Activated T-helper 9 cell treated with anti-CD3 and anti-CD28 coated beads, Interleukin-2, amount 50 U/mL, for 16 hours (primary cell): ENCODE measurements at places on chromosomes 4 and X.
A peak's percentile ranks its signal among the peaks of the same experiment; 100 is the strongest.

GRCh38 chr4:152220201-152220666 lies 315.7 kb downstream of the FBXW7 start:
- DNase-seq, result no peak

DNA sequence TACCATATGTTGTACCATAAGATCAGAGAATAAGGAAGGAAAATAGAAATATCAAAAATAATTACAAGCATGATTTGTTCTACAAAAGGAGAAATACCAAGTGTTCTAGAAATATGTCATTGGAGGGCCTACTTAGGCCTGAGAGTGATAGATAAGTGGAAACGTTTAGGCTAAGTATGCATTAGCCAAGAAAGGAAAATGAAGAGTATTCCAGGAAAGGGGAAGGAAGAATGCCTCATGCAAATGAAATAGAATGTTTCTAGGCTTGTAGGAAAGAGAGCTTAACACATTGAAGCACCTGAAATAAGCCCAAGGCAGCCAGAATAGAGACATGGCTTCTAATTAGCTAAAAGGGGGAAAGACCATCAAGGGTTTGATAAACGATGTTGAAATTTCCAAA lies 595.7 kb upstream of the ATOH1 start:
- no peak for DNase-seq

GRCh38 chrX:1224954-1225353 lies 12.5 kb upstream of the CRLF2 start:
- DNase-seq, result no peak

- no peak for DNase-seq
Measured at GRCh38 chr4:8913121-8913857, 41.6 kb upstream of the HMX1 start.

DNA sequence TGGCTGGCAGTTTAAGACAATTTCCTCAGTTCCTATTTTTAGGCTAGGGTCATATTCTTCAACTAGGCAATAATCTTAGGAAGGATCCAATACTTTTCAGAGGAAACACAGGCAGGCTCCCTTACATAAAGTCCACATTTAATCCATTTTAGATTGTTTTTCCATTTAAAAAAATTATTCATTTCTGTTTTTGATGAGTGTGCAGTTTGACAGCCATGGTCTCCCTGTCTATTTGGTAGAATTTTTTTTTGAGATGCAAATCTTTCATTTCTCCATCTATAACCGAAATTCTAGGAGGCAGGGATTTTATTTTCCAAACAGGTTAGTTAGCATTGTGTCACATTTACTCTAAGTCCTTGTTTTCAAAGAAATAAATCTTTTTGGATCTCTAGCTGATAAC lies 326.8 kb downstream of the PPP4R3C start:
- no peak for DNase-seq

- no peak for DNase-seq
Measured at GRCh38 chr4:16122784-16123183, 39.0 kb upstream of the PROM1 start.

GRCh38 chrX:38817004-38817703 lies 15.9 kb downstream of the MID1IP1 start:
- no peak for DNase-seq

DNA sequence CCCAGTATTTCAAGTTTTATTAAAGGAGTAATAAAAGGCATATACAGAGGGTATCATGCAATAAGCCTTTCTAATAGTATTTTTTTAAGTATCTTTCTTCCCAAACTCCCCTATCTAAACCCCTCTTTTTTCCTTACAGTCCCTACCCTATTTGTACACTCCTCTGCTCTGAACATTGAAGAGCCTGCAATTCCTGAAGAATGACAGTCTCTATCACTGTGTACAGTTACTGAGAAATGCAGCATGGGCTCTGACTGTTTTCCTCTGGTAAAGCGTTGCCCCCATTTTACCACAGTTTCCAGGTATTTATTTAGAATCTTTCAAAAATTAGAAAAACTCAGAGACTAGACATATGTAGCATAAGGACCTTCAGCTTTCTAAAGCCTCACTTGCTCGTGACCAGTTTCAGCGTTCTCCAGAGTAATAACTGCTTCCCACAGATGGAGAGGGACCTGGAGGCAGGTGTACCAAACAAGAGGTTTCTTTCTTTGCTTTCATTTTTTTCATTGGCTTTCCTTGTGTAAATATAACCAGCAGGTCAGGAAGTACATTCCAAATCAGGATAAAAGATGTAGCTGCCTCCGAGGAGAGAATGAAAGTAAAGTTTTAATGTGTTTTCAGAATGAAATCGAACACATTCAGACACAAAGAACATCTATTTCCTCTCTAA lies 230.8 kb downstream of the CFAP299 start:
- DNase-seq, result no peak

DNA sequence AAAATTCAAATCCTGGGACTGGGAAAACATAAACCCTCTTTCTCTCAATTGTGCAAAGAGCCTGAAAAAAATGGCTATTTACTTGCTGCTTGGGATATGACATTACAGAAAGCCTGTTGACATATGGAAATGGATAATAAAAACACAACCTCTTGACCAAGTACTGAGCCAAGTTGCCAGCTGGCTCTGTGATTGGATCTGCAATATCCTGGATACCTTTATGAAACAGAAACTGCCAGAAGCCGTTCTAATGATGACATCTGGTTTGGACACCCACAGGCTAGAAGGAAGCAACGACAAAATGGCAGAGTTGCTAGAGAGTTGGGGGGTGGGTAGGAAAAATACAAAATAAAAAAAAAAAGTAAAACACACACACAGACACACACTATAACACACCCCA lies 481.4 kb downstream of the FAT4 start:
- no peak for DNase-seq

- no peak for DNase-seq
Measured at GRCh38 chrX:123625952-123626351, 106.9 kb downstream of the THOC2 start.

DNA sequence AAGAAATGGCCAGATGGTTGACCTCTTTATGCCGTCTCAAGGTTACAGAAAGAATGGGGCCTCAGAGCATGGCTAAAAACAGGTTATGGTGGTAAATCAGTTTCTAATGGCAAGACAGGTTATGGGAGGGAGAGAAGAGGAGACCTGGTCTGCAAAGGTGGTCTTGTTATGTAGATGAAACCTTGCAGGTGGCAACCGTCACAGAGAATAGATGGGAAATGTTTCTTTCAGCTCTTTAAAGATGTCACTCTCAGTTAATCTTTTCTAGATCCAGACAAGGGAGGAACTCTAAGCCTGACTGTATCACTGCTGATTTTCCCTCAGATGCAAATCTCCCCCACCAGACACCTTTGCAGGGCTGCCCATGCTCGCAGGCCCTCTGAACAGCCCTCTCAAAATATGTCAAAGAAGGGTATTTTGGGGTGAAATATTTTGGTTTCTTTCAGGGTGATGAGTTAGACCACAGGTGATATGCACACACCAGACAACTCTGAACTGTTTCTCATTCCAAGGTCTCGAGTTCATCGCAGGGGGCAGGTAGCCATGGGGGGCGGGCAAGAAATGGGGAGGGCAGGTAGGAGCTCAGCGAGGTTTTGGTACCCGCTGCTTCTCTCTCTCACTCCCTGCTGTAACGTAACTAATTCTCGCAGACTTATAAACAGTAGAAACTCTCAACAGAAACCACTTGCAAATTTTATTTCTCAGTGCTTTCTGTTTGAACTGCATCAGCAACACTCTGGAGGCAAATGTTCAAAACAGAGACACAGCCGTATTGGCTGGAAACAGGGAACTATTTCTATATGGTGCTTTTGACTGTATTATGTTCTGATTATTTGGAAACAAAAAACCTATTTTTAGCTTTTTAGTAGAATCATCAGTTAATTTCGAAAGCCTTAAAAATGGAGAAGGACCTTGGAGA lies 32.4 kb downstream of the CASP3 start:
- no peak for DNase-seq

GRCh38 chr4:78057600-78058550 lies 752 bp downstream of the FRAS1 start:
- no peak for DNase-seq

DNA sequence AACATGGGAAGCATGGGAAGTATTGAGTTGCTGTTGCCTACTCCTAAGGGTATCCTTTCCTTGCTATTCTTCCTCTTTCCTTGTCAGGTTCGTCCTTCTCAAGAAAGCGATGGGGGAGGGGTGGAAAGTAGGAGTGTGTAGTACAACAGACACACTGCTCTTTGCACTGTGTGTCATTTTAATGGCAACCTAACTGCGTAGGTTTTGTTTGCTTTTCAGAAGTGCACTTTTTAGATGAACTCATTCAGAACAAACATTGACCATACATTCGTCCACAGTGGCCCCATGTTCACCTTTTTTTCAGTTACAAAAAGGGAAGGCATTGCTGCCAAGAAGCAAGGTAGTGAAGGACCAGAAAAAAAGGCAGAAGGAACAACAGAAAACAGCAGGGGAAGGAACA lies 10.2 kb upstream of the YIPF6 start:
- no peak for DNase-seq

- no peak for DNase-seq
Measured at GRCh38 chr4:81574991-81575390, 103.3 kb upstream of the RASGEF1B start.

DNA sequence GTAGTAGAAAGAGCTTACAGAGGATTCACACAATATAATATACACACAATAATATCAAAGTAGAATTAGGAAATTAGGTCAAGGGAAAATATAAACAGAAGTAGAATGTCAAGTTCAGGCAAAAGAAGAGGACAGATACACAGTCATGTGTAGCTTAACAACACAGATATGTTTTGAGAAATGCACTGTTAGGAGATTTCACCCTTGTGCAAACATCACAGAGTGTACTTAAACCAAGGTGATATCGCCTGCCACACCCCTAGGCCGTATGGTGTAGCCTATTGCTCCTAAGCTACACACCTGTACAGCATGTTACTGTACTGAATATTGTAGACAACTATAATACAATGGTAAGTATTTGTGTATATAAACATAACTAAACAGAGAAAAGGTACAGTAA lies 110.0 kb upstream of the EDNRA start:
- no peak for DNase-seq

DNA sequence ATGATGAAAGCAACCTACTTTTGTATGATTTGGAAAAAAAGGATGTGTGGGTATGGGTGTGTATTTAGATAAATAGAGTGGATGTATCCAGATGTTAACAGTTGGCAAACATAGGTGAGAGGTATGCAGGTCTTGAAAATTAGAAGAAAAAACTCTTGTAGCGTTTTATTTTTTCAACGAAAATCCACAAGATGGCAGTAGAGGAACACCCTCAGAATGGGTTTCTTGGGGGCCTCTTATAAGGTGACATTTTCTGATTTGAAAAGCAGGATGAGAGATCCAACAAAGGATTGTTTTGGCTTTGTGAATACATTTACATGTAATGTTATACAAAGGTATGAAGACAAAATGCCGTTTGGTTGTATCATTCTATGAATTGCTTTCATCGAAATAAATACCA lies 68.3 kb downstream of the FMR1NB start:
- DNase-seq, result no peak

DNA sequence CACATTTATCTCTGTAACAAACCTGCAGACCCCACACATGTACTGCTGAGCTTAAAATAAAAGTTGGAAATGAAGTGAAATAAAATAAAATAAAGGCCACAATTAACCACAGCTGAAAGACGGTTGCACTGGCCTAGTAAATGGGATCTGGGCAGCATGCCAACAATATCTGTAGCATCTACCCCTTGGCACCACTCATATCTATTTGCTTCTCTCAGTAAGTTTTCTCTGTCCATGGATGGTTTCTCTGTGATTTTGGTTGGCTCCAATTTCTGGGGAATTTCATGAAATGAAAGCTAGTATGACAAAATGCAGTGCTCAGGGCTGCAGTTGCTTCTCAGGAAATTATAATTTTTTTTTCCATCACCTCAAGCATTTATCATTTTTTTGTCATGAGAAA lies 172.0 kb upstream of the IL15 start:
- DNase-seq, result no peak

DNA sequence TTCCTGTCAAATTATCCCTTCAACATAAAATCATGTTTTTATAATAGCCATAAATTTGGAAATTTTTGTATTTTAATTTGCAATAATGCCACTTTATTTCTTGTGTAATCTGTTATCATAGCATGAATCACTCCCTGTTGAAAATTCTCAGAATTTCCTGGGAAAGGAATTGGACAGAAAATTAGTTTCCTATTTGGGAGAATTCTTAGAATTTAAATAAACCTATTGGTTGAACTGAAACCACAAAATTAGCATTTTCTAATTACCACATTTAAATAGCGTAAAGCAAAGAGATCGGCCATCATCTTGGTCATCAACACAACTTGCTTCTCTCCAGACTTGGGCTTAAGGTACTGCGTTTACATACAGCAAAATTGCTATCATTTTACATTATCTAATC lies at the start of gene CSN1S1:
Gene CSN1S1, plus strand, starts transcription at position 301 of the 400 bp plus-strand sequence. CDS start 1,488 bp downstream, outside the sequence.
- DNase-seq, result no peak

GRCh38 chrX:154436983-154437752 lies at the start of gene GDI1:
GDI1 (plus strand) TSS chrX:154437154; CDS start chrX:154437255, 101 bp downstream.
- peak; percentile 42 for DNase-seq

- DNase-seq, result no peak
Measured at GRCh38 chr4:65437102-65437501, 233.2 kb downstream of the EPHA5 start.

- no peak for DNase-seq
Measured at GRCh38 chrX:6644411-6644810, 109.5 kb upstream of the VCX3A start.

GRCh38 chr4:96149894-96150293 lies 310.0 kb downstream of the PDHA2 start:
- no peak for DNase-seq

- no peak for DNase-seq
Measured at GRCh38 chr4:164383358-164384220, 370.3 kb upstream of the SMIM31 start.

- DNase-seq, result no peak
Measured at GRCh38 chrX:84175958-84176357, 12.0 kb downstream of the RPS6KA6 start.

- DNase-seq, result no peak
Measured at GRCh38 chr4:158799013-158799770, 30.4 kb downstream of the FNIP2 start.
